ENCODE measurements at places on chromosomes 12 and 14.

DNA sequence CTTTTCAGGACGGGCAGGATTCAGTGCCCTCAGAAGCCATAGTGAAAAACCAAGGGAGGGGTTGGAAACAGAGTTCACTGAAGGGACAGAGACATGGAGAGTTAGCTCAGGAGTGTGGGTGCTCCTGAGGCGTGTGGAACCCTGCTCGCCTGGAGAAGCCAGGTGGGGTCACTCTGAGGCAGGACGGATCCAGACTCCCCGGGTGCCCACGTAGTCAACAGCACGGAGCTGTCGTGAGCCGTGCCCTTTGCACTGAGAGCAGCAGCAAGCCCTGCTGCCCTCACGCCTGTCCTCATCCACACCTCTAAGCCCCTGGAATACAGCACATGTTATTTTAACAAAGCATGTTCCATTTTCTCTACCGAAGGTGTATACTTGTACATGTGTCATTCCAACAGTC is 114.7 kb downstream of the FBXL14 start:
- no peak for DNase-seq

DNA sequence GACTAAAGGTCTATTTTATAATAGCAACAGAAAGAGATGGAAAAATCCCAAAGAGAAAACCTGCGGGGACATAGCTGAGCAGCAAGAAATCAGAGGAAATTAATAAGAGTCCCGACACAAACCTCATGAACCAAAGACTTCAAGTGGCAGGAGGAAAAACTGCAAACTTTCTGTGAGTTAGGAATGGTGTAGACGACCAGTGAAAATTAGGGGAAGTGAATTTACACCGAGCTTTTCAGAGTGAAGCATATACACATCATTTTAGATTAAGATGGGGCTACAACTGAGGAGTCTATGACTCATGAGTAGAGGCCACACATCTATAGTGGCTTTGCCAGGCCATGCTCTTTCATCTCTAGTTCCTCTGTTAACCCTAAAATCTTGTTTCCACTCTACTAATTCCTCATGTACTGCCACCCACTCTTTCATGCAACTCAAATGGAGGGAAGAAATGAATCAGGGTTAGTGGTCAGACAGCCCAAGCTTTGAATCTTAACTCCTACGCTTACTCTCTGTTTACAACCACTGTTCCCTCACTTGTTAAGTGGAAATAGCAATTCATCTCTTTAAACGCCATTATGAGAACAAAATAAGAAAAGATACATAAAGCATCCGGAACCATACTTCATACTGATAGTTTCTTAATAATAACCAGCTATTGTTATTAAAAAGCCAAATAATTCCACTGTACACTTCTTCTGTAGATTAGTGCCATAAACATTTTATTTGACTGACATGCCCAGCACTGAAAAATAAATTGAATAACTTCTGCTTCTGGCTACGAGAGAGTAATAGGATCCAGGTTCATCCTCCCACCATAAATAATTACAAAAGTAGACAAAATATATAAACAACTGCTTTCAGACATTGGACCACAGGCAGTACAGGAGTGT is 219.3 kb downstream of the RMST start:
- DNase-seq, result no peak

DNA sequence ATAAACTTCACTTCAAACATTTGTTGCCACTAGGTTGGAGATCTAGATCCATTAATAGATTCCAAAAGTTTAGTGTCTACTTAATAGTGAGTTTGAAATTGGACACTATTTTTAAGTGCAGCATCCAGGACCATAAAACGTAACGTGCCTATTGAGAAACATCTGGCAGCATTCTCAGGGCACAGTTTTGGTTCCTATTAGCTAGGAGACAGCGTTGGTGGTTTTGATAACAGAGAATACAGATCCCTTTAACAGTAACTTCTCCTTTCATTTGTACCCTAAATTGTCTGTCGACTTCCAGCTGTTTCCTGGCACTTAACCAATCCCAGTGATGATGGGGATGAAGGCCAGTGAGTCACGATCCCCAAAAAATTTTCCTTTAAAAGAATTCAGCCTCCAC is 25.8 kb downstream of the KCNK10 start:
- DNase-seq, result no peak

DNA sequence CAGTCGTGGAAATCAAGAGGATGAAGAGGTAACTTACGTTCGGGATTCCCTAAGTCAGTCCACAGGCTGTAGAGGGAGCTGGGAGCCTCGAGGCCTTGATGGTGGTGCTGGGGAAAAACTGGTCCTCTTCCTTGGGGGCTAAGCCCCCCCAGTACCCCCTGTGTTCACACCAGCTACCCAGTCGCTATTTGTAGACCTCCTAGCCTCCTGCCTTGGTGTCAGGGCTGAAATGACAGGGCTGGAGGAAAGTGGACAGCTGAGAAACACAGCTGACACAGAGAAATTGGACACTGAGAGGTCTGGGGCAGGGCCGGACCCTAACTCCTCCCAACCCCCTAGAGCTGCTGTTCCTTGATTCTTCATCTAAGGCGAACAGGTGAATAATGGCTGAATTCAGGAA is at the start of gene STAC3:
Gene STAC3, minus strand, starts transcription at position 232 of the 400 bp plus-strand sequence. CDS start 1,551 bp downstream, outside the sequence.
- DNase-seq, result no peak

GRCh38 chr12:11785712-11786111 is 136.2 kb downstream of the ETV6 start:
- no peak for DNase-seq

GRCh38 chr12:112296183-112296582 is 86.0 kb downstream of the HECTD4 start:
- no peak for DNase-seq

DNA sequence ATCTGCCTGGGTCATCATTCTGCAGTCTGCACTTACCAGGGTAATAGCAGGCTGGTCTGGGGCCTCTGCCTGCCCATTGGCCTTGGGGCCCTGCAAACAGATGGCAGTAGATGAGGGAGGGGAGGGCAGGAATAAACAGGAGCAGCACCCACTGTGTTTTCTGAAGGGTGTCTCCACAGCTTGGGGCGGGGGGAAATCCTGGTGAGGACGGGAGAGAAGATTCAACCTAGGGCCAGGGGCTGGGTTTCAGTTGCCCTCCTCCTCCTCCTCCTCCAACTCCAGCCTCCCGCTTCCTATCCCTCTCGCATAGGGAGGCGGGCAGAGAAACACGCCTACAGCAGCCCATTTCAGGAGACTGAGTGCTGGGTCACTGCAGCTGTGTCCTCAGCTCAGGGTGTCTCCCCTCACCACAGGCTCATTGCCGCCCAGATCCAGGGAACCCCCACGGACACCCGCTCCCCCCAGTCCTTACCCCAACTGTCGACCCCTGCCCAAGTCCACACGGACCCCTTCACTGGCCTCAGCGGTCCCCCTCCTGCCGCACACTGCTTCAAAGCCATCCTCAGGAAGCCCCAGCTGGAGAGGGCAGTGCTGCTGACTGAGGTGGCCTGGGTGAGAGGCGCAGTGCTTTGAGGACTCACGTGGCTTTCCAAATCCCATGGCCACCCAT is 9.1 kb upstream of the KRT80 start:
- no peak for DNase-seq

DNA sequence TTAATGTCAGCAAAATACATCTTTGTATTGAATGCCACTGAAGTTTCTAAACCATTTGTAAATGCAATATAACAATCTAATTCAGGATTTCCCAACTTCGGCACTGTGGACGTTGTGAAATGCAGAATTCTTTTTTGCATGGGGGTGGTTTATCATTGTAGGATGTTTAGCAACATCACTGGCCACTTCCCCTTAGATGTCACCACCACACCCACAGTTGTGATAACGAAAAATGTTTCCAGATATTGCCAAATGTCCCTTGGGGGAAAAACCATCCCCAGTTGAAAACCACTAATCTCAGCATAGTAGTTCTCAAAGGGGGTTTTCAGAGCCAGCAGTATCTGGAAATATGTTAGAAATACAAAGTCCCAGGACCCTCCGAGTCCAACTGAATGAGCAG is 203.3 kb downstream of the NAV3 start:
- DNase-seq, result no peak

GRCh38 chr14:105419195-105420091 is at the start of gene MTA1:
Gene MTA1 (plus strand): TSS chr14:105419827. CDS start chr14:105420036, 209 bp downstream.
- peak; percentile 5 for DNase-seq

GRCh38 chr12:25718081-25718731 is 165.1 kb upstream of the LMNTD1 start:
- DNase-seq, result no peak

DNA sequence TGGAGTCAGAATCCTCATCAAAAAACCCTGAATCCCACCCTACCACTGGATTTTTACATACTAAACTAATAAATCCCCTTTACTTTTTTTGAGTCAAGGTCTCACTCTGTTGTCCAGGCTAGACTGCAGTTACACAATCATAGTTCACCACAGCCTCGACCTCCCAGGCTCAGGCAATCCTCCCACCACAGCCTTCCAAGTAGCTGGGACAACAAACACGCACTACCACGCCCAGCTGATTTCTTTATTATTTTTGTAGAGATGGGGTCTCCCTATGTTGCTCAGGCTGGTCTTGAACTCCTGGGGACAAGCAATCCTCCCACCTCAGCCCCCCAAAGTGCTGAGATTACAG is 24.3 kb downstream of the SPTSSA start:
- DNase-seq, result no peak

GRCh38 chr12:16307856-16308475 is 30.5 kb upstream of the SLC15A5 start:
- no peak for DNase-seq

GRCh38 chr12:19440019-19440858 is 947 bp downstream of the AEBP2 start:
- no peak for DNase-seq

DNA sequence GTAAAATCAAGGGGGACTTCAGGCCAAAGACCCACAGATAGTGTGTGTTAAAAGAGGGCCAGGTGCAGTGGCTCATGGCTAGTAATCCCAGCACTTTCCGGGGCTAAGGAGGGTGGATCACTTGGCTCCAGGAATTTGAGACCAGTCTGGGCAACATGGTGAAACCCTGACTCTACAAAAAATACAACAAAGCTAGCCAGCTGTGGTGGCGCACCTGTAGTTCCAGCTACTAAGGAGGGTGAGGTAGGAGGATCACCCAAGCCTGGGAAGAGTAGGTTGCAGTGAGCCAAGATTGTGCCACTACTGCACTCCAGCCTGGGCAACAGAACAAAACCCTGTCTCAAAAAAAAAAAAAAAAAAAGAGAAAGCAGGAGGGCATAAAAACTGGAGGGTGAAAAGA is 8.5 kb downstream of the VCPKMT start:
- no peak for DNase-seq

DNA sequence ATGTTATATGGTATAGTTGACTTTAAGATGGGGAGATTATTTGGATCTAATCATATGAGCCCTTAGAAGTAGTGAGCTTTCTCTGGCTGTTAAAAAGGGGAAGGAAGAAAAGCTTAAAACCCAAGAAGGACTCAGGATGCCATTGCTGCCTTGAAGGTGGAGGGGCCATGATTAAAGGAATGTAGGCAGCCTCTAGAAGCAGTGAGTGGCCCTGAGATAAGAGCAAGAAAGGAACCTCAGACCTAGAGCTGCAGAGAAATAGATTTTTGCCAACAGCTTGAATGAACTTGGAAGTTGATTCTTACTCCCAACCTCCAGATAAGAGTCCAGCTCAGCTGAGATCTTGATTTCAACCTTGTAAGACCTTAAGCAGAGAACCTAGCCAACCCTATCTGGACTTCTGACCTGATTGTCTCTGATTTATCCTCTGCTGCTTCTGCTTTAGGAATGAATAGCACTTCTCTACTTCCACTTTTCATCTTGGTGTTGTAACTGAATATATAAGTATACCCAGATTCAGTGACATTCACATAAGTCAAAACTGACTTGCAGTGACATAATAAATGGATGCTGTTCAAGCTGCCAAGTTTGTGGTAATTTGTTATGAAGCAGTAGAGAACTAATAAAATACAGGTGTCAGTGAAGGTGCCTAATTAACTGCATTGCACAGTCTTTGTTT is 33.5 kb downstream of the RAD51B start:
- DNase-seq, result no peak

- no peak for DNase-seq
Observed at GRCh38 chr12:108935159-108935763, 55.4 kb downstream of the DAO start.

DNA sequence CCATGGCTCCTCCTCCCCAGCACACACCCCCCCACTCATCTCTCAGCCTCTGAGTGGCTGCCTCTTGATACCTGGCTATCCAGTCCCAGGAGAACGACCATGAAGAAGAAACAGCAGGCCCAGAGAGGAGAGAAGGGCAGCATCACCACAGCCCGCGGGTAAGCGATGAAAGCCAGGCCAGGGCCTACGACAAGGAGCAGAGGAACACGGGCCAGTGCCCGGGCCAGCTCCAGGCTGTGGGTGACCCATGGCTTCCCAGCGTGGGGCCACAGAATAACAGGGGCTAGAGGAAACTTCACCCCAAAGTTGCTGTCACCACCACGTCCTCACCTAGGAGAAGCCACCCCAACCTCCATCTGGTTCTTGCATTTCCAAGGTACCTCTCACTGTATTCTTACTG is 10.4 kb upstream of the SLC6A12 start:
- DNase-seq, result no peak

GRCh38 chr12:1873531-1874510 is 44.6 kb downstream of the CACNA2D4 start:
- no peak for DNase-seq

- DNase-seq, result no peak
Observed at GRCh38 chr12:1339618-1340319, 254.6 kb downstream of the FBXL14 start.

- DNase-seq, result no peak
Observed at GRCh38 chr12:84604551-84604950, 308.0 kb downstream of the SLC6A15 start.

DNA sequence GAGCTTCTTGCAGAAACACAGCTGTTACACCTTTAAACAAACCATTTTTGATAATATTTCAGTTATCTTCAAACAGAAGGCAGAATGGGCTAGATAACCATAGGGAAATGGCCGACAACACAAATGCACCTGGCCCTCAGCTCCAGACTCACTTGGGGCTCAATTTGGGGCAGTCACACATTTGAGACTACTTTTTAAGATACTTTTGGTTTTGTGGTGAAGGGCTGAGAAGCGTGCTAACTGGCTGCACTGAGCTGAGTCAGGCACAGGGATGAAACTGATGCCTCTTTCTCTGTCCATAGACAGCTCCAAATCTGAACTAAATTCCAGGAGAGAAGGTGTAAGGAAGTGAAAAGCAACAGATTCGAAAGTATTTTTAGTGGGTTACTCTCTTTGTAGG is 18.5 kb upstream of the GRIP1 start:
- DNase-seq, result no peak

- DNase-seq, result no peak
Observed at GRCh38 chr12:29901585-29901984, 117.8 kb upstream of the TMTC1 start.

DNA sequence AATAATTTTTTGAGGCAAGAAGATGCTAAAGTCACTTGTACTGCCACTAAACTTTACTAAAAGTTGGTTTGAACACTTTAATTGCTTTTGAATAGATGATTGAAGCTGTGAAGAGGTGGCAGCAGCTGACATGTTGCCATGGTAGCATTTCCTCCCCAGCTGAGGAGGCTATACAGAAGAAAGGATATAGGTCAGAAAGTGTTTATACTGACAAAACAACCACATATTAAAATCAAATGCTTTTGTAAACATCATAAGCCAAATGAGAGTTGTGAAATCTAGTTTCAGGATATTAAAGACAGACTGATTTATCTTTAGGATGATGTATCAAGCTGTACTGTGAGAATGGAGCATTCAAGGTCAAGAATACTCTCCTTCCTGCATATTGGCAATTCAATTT is 41.7 kb downstream of the TSPAN19 start:
- no peak for DNase-seq

Measured in amniotic stem cell (primary cell).